ENCODE measurements at places on chromosomes 3 and 15.
A peak's percentile ranks its signal among the peaks of the same experiment; 100 is the strongest.

DNA sequence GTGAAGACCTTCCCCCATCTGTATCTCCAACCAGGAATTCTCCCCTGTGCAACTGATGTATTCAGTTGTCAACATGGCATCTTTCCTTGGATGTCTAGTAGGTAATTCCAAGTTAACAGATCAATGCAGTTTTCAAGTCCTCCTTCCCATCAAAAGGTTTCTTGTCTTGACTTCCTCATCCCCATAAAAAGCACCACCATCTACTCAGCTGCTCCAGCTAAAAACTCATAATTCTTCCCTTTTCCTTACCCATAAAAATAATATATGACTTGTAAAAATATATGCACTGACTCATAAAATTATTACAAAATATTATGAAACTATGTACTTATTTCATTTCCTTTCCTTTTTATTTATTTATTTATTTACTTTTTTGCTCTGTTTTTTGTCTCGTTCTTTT, 5.0 kb upstream of the CAND2 start:
- H3K4me3 ChIP-seq: no peak overlapping the region
- DNase-seq: no peak
- no peaks in the 10 kb centered on the region for H3K4me1 ChIP-seq
- H3K27me3 ChIP-seq: peaks cover 11% of the 10 kb centered on the region
- no peaks in the 10 kb centered on the region for H3K36me3 ChIP-seq

- H3K36me3 ChIP-seq: no peaks in the 10 kb centered on the region
- peaks cover 25% of the 10 kb centered on the region for H3K27me3 ChIP-seq
Measured at GRCh38 chr15:71391421-71392088, 276.3 kb downstream of the THSD4 start.

DNA sequence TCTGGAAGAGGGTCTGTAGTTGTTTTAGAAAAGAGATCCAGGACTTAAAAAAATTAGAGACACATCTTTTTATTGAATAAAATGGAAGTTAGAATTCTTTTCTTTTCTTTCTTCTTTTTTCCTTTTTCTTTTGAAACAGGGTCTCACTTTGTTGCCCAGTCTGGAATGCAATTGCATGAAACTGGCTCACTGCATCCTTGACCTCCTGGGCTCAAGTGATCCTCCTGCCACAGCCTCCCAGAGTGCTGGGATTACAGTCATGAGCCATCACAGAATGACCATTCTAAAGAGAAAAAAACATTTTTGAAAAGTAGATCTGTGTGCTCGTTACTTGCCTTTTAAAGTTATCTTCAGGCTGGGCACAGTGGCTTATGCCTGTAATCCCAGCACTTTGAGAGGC, 3.6 kb downstream of the ATXN7 start:
- peaks cover 54% of the 10 kb centered on the region for H3K4me1 ChIP-seq
- no peak for DNase-seq
- H3K27me3 ChIP-seq: no peaks in the 10 kb centered on the region
- H3K4me3 ChIP-seq: no peak overlapping the region
- no peaks in the 10 kb centered on the region for H3K36me3 ChIP-seq
- H3K27ac ChIP-seq: no peak overlapping the region

- no peaks in the 10 kb centered on the region for H3K36me3 ChIP-seq
- H3K27me3 ChIP-seq: no peaks in the 10 kb centered on the region
- H3K4me1 ChIP-seq: peaks cover 10% of the 10 kb centered on the region
- DNase-seq: no peak
- no peak overlapping the region for H3K4me3 ChIP-seq
- no peak overlapping the region for H3K27ac ChIP-seq
Measured at GRCh38 chr3:23644676-23645075, 161.1 kb upstream of the UBE2E1 start.

- H3K4me1 ChIP-seq: peaks cover 6% of the 10 kb centered on the region
- H3K4me3 ChIP-seq: no peak overlapping the region
- DNase-seq: no peak
Measured at GRCh38 chr15:80710635-80711554, 15.8 kb downstream of the ABHD17C start.

- H3K4me3 ChIP-seq: no peak overlapping the region
- H3K27me3 ChIP-seq: no peaks in the 10 kb centered on the region
Measured at GRCh38 chr3:151630035-151630434, 103.7 kb upstream of the AADACL2 start.

- no peaks in the 10 kb centered on the region for H3K27me3 ChIP-seq
- H3K4me3 ChIP-seq: peak overlapping the region; percentile 71
- H3K27ac ChIP-seq: peak overlapping the region; percentile 38
- DNase-seq: no peak
- peaks cover 30% of the 10 kb centered on the region for H3K4me1 ChIP-seq
- H3K36me3 ChIP-seq: no peaks in the 10 kb centered on the region
Measured at GRCh38 chr3:58178528-58179234, 32.1 kb downstream of the DNASE1L3 start.

DNA sequence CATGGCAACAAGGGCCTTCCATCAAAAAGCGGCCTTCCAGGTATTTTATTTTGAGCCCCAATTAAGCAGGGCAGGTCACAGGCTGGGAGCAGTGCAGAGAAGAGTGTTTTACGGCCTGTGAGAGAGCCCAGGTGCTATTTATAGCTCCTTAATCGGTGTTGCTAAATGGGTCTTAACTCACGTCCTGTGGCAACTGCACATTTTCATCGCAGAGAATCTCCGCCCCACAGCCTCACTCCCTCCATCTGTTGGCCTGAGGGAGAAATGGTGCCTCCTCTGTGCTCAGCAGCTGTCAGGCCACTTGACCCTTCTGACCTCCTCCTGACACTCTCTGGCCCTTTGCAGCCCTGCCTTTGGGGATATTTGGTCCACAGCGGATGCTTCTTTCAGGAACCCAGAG, 58.6 kb downstream of the SPSB4 start:
- peaks cover 15% of the 10 kb centered on the region for H3K27me3 ChIP-seq
- H3K4me1 ChIP-seq: no peaks in the 10 kb centered on the region
- H3K36me3 ChIP-seq: no peaks in the 10 kb centered on the region
- no peak for DNase-seq
- no peak overlapping the region for H3K27ac ChIP-seq

DNA sequence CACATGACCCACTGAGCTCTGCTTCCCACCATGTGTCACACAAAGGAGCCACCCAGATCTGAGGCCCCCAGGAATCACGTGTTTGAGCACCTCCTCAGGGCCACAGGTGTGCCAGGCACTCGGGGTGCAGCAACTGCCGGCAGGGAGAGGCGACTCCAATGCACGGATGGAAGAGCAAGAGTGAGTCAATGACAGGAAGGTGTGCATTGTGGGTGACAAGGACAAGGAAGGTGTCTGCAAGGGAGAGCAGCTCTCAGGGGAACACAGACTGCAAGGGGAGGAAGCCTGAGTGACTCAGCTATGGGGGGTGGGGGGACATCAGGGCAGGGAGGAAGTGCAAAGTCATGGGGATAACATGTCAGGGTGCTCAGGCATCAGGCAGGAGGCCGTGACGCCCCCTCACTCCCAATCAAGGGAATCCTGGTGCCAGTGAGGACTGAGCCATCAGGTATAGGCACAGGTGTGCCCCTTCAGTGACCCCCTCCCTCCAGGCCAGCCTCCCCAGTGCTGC, 67.4 kb downstream of the NUP210 start:
- no peaks in the 10 kb centered on the region for H3K27me3 ChIP-seq
- H3K27ac ChIP-seq: peak overlapping the region; percentile 39
- H3K36me3 ChIP-seq: peaks cover 6% of the 10 kb centered on the region
- H3K4me1 ChIP-seq: peaks cover 32% of the 10 kb centered on the region
- H3K4me3 ChIP-seq: no peak overlapping the region

GRCh38 chr3:11351451-11351850, 79.3 kb downstream of the ATG7 start:
- no peaks in the 10 kb centered on the region for H3K27me3 ChIP-seq
- H3K36me3 ChIP-seq: peaks cover 54% of the 10 kb centered on the region
- DNase-seq: no peak
- H3K27ac ChIP-seq: no peak overlapping the region

DNA sequence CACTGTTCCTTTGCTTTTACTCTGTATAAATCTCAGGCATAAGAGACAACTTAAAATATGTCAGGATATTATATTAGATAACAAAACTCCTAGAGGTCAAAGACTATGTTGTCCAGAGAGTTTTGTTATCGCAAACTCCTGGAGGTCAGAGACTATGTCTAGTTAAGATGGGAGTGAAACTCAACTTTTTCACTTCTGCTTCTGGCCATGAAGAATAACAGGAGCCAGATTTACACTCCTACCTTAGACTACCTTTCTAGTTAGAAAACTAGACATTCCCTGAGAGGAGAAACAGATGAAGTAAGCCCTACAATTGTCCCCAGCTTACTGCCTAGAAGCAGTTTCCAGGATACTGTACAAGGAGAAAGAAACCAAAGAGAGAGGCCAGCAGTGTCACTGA, 255.4 kb upstream of the UBE2E1 start:
- no peak overlapping the region for H3K27ac ChIP-seq
- H3K27me3 ChIP-seq: no peaks in the 10 kb centered on the region
- H3K4me3 ChIP-seq: no peak overlapping the region
- H3K36me3 ChIP-seq: peaks cover 4% of the 10 kb centered on the region
- peaks cover 23% of the 10 kb centered on the region for H3K4me1 ChIP-seq

DNA sequence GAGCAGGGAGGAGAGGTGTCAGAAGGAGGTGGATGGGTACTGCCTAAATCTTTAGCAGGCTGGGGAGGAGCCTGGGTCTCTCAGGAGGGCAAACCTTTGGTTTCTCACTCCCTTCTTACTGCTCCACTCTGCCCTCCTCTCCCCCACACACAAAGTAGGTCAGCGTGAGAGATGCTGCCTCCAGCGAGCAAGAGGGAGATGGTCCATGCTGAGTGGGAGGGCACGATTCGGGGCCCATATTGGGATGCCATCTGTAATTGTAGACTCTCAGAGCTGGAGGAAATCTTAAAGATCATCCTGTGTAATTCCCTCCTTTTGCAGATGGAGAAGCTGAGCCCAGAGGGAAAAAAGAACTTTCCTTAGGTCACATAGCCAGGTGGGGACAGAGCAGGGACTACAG, 34.2 kb upstream of the SYN2 start:
- no peak overlapping the region for H3K27ac ChIP-seq
- H3K27me3 ChIP-seq: peaks cover 15% of the 10 kb centered on the region

DNA sequence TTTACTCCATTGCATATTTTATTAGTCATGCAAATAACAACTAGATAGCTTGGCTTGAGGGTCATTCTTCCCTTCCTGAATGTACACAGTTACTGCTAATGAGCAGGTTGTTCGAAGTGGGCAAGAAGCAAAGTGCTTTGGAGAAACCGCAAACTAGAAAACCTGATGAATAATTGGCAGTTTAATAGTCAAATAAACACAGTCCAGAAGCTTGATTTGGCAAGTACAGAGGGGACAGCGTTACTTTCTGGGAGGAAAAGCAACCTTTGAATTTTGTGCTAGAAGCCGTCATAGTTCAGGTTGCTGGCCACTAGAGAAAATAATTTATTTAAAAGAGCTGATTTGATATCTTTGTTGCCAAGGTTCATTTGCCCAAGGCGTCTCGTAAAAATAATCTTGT, 94.9 kb downstream of the MFSD1 start:
- H3K27me3 ChIP-seq: no peaks in the 10 kb centered on the region
- H3K27ac ChIP-seq: no peak overlapping the region
- H3K4me3 ChIP-seq: no peak overlapping the region

GRCh38 chr3:30368978-30369377, 237.4 kb upstream of the TGFBR2 start:
- H3K36me3 ChIP-seq: no peaks in the 10 kb centered on the region
- no peak overlapping the region for H3K27ac ChIP-seq
- H3K4me1 ChIP-seq: no peaks in the 10 kb centered on the region
- no peak for DNase-seq

- no peaks in the 10 kb centered on the region for H3K36me3 ChIP-seq
- H3K4me1 ChIP-seq: peaks cover 22% of the 10 kb centered on the region
- peak overlapping the region; percentile 88 for H3K27ac ChIP-seq
- H3K4me3 ChIP-seq: peak overlapping the region; percentile 73
Measured at GRCh38 chr15:31214864-31215489, 111.7 kb upstream of the KLF13 start.

DNA sequence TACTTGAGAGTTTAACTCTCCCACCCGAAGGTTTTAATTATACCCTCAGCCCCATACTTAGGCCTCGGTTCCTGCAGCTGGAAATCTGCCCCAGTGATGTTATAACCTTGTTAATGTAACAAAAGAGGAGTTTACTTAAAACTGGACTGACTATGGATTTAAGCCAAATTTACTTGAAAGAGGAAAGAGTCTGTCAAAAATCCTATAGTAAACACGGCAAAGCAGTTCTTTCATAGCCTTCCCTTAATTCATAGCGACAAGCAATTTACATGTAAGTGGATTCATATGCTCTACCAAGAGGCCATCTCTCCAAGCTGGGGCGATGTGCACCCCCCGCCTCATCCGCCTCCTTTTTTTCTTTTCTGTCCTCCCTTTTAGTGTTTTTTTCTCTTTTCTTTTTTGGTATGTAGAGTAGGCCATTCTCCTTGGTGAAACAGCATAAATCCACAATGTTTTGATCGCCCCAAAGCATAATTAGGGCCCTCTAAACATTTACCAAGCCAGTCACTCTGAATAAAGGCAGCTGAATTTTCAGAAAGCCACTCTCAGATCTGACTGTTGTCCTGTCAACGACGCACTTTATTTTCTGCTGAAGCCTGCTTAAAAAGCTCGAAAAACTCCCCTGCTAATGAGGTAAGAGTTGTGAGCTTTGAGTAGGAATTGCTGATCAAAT, 373.1 kb upstream of the WNT5A start:
- DNase-seq: no peak
- no peaks in the 10 kb centered on the region for H3K36me3 ChIP-seq
- no peaks in the 10 kb centered on the region for H3K27me3 ChIP-seq
- H3K4me3 ChIP-seq: no peak overlapping the region

DNA sequence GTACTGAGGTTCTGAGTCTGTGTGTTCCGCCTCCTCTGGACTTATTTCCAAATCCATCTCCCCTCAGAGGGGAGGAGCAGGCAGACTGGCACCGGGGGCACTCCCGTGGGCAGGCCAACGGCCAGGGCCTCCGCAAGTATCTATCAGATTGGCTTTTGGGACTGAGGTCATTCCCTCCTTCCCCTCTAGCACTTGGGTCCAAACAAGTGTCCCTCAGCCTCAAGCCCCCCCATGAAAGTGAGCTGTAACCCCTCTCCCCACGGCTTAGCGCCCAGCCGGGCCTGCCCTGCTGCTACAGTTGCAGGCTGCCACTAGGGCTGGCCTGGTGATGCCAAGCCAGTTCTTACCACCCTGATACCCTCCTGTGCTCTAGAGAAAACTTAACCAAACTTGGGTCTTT, 17.4 kb downstream of the ITGA11 start:
- H3K27ac ChIP-seq: no peak overlapping the region
- H3K27me3 ChIP-seq: no peaks in the 10 kb centered on the region
- H3K36me3 ChIP-seq: no peaks in the 10 kb centered on the region
- H3K4me1 ChIP-seq: no peaks in the 10 kb centered on the region
- no peak overlapping the region for H3K4me3 ChIP-seq

DNA sequence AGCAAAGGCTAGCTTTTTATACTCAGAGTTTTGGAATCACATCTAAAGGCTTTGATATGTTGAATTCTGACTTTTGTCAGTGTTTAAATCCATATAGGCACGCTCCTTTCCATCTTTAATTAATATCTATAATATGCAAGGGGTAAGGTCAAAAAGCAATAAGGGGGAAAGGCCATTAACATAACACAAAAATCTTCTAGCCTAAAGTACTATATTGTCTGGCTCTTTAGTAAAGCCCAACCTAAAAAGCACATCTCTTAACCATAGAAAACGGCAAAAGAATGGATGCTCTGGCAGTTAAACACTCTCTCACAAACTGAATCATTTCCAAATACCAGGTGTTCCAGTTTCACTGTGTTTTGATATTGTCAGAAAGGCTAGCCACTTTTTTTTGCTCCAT, 76.4 kb downstream of the EFL1 start:
- peaks cover 4% of the 10 kb centered on the region for H3K4me1 ChIP-seq
- H3K36me3 ChIP-seq: no peaks in the 10 kb centered on the region
- no peak overlapping the region for H3K27ac ChIP-seq
- H3K4me3 ChIP-seq: no peak overlapping the region
- no peak for DNase-seq
- no peaks in the 10 kb centered on the region for H3K27me3 ChIP-seq

GRCh38 chr15:67101911-67102598, 36.7 kb downstream of the SMAD3 start:
- no peak for DNase-seq
- peaks cover 26% of the 10 kb centered on the region for H3K4me1 ChIP-seq
- H3K4me3 ChIP-seq: no peak overlapping the region
- H3K27ac ChIP-seq: no peak overlapping the region
- no peaks in the 10 kb centered on the region for H3K27me3 ChIP-seq

All from naive B cell (primary cell).